ENCODE measurements at places on chromosomes 7 and 10. TPM values are rescaled to one million over a fixed set of nuclear protein-coding genes. Genes with fewer than 3 reads are reported as not detected.

- DNase-seq = peak; percentile 57
Measured at GRCh38 chr10:21336476-21337170, 188.9 kb downstream of the SKIDA1 start.

- peak; percentile 53 for DNase-seq
Measured at GRCh38 chr10:132572545-132572937, 35.0 kb downstream of the INPP5A start.

DNA sequence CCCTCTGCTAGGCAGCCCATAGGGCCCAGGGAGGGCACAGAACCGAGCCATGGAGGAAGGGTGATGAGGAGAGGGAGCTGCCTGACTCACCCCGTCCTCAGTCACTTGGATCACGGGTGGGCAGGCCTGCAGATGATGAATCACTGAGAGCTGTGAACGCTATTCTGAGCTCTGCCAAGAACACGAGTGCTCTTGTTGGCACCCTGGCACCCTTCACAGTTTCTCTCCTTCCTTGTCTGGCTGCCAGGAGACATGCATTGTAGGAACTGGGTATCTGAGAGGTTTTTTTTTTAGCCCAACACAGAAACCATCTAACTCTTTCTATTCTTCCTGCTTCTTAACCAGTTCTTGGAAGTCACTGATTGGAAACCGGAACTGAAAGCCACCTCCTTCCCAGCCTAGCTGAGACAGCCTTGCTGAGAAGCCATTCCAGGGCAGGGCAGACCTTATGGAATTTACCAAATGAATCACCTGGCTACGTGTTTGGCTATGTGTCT, 82.1 kb downstream of the SLC37A3 start:
- DNase-seq = peak; percentile 81

- peak; percentile 79 for DNase-seq
Measured at GRCh38 chr7:151742713-151743480, 134.0 kb downstream of the PRKAG2 start.

DNA sequence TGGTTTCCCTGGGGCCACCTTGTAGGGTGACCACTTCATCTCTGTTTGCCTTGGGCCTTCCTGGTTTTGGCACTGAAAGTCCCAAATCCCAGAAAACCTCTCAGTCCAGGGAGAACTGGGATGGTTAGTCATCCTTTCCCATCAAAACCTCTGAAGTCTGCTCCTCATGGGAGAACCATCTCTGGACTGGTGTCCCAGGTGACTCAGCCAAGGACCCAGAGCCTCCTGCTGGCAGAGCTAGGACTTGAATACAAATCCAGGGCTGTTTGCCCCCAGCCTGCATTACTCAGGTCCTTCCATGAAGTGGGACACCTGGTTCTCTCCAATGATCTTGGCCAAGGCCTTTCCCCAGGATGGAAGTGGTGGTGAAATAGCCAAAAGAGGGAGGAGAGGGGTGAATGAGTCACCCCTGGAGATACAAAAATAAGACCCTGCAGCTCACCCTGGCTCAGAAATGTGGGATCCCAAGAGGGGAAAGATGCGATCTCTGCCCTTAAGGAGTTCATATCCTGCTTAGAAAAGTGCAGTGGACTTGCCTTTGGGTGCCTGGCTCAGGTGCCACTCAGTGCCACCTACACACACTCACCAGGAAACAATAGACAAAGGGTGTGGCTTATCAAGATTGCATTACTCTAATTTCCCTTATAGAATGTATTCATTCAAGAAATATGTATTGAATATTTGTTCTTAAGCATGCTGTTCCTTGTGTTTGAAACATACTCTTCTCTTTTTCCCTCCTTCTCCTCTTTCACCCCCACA, 22.0 kb downstream of the ADRA2A start:
- DNase-seq = no peak

Gene ZNF273
- 3.1 TPM for total RNA-seq

GRCh38 chr10:77116904-77117303, 520.7 kb downstream of the KCNMA1 start:
- no peak for DNase-seq

DNA sequence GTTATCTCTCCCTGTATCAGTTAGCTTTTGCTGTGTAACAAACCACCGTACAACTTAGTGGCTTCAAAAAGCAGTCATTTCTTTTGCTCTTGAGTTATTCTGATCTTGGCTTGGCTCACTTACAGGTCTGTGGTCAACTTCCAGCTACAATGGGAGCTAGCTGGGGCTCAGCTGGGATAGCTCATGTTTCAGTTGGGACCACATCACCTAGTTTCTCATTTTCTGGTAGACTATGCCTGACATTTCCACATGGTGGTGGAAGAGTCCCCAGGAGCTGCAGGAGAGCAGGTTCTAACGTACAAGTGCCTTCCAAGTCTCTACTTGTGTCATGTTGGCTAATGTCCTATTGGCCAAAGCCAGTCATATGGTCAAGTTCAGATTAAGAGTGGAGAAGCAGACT, 25.8 kb upstream of the PIP4K2A start:
- no peak for DNase-seq
